ENCODE measurements at places on chromosomes 7 and 10.

DNA sequence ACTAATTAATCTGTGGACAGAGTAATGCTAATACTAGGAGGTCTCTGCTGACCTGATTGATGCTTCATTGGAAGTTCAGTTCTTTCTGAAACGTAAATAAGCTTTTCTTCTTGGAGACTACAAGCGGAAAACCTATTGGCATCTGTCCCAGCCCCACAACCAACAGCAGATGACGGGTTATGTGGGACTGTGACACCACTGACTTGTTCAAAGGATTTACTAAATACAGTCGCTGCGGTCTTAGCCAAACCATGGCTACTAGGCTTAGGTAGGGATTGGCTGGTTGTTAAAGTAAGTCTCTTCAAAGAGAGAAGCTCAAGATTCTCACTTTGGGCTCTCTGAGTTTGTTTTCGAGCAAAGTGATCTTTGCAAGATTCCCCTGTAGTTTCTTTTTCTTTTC, 68.3 kb downstream of the HYCC1 start:
- no peak for DNase-seq

DNA sequence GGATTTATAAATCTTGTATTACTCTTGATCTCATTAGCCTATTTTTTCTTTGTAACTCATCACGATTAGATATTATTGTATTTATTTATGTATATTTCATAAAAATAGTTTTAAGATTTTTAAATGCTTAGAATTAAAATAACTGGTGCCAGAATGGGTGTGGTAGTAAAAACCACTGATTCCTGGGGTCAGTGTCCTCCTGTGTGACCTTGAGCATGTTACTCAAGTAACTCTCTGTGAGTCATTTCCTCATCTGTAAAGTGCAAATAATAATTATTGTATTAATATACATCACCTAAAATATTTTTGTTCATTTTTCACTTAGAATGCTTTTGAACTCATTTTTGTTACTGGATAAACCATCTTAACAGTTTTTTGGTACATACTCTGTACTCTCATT, 91.3 kb upstream of the TMEM229A start:
- DNase-seq, result no peak

- no peak for DNase-seq
These were observed 553.0 kb downstream of the KCNMA1 start for GRCh38 chr10:77084431-77085144.

DNA sequence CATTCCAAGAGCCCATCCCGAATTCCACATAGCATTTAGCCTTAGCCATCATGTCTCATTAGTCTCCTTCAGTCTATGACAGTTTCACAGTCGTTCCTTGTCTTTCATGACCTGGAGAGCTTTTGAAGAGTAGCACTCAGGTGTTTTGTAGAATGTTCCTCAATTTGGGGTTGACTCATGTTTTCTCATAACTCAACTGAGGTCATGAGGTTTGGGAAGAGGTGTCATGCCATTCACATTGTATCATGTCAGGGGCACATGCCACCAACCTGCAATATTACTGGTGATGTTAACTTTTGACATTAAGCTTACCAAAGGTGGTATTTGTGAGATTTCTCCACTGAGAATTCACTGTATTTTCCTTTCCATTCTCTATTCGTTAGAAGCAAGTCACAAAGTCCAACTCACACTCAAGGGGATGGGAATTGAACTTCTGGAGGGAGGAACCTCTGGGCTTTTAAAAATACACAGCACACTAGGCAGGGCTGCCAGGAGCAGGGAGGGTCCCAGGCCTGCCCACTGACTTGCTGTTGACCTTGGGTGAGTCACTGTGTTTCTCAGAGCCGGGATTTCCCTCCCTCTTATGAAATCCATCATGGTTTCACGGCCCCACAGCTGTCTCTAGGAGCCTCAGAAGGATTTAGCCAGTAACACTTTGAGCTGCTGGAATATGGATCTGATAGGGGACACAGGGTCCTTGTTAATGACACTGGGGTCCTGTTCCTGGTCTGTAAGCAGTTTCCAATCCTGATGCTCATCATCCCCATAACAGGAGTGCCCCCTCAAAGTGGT, 74.4 kb upstream of the TCF7L2 start:
- DNase-seq, result no peak

DNA sequence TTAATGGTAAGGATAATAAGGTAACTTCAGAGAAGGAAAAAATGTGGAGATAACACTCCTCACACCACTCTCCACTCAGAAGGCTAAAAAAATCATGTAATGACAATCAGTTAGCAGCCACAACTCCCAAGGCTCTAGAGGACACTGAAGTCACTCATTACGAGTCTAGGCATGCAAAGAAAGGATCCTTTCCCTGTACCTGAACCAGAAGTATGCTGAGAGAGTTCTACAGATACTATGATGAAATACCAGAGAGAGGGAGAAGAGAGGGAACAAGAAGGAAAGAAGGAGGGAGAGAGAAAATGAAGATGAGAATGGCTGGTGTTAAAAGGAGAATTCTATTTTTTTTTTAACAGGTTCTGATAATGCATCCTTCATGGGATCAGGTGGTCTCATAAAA, 224.3 kb upstream of the PLXNA4 start:
- DNase-seq, result no peak

DNA sequence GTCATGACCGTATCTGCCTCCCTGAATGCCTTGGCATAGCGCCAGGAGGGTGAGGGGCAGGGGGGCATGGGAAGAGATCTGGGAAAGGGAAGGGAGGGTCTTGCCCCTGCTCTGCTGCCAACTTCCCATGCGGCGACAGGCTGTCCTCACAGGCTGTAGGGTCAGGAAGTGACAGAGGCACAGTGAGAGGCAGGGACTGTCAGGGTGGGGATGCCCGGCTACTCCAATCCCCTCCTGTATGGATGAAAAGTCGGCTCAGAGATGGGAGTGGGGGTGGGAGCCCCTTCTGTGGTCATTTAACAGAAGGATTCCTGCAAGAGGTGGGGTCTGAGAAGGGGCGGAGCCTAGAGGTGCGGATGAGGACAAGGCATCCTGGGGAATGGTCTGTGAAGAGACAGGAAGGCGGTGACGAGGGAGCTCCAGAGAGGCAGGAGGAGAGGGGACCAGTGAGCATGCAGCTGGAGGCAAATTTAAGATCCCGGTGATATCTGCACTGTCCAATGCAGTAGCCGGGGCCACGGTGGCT, 20.8 kb upstream of the UNC5B start:
- DNase-seq, result no peak

GRCh38 chr10:22341190-22341925, 3.9 kb upstream of the SPAG6 start:
- DNase-seq, result no peak

- no peak for DNase-seq
These were observed 679.4 kb upstream of the C7orf33 start for GRCh38 chr7:147911201-147911601.

DNA sequence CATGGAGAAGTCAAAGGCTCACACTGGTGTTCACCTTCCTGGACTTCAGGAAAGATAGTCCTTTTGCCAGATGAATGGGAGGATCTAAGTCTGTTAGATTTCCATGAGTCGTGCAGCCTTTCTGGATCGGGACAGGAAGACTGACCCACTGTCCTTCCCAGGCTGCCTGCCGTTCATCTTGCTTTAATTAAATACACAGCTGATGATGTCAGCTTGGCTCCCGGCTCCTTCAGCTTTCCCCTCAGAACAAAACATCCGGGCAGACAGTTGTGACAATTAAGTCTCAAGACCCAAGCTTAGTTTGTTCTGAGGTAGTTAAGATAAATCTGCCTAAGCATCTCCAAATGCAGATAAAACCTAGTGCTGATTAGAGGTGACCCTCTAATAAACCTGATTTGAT, 58.6 kb downstream of the AUTS2 start:
- no peak for DNase-seq

DNA sequence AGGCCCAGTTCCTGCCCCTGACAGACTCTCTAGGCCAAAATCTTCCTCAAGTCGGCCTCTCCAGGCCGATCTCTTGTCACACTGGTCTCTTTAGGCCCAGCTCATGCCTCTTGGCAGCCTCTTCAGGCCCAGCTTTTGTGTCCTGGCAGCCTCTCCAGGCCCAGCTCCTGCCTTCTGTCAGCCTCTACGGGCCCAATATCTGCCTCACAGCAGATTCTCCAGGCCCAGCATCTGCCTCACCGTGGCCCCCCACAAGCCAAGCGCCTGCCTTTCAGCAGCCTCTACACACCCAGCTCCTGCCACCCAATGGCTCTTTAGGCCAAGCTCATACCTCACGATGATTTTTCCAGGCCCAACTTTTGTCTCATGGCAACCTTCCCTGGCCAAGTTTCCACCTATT, 33.0 kb upstream of the VKORC1L1 start:
- no peak for DNase-seq

DNA sequence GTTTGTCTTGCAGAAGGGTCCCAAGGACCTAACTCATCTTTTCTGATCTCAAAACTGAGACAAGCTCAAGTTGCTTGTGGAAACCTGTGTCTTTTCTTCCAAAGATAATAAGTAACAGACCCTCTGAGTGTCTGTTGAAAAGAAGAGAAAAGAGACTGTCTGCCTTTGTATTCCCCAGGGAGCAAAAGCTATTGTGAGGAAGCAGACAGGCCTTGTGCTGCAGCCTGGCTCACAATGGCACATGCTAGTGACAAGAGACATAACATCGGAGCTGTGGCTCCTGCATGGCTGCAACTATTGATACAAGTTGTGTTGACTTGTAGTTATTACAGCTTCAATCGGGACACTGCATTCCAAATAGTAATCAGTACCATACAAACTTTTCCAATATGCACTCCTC, 202.9 kb downstream of the DKK1 start:
- DNase-seq, result no peak

Data from NCI-H187 (cell line).